Natural killer cell (primary cell): ENCODE measurements at places on chromosomes 3 and 15. TPM values are rescaled to one million over a fixed set of nuclear protein-coding genes. Genes with fewer than 3 reads are reported as not detected.

SCG5 gene
- not detected for total RNA-seq

- no peaks in the 10 kb centered on the region for H3K27me3 ChIP-seq
- H3K4me1 ChIP-seq, result no peaks in the 10 kb centered on the region
- DNase-seq, result no peak
- H3K36me3 ChIP-seq, result no peaks in the 10 kb centered on the region
- no peak overlapping the region for H3K4me3 ChIP-seq
Measured at GRCh38 chr3:105334138-105334882, 32.4 kb upstream of the ALCAM start.

GRCh38 chr15:37289109-37289765, 188.9 kb upstream of the MEIS2 start:
- DNase-seq, result no peak
- no peaks in the 10 kb centered on the region for H3K27me3 ChIP-seq
- no peaks in the 10 kb centered on the region for H3K36me3 ChIP-seq
- H3K27ac ChIP-seq, result no peak overlapping the region
- no peak overlapping the region for H3K4me3 ChIP-seq

DNA sequence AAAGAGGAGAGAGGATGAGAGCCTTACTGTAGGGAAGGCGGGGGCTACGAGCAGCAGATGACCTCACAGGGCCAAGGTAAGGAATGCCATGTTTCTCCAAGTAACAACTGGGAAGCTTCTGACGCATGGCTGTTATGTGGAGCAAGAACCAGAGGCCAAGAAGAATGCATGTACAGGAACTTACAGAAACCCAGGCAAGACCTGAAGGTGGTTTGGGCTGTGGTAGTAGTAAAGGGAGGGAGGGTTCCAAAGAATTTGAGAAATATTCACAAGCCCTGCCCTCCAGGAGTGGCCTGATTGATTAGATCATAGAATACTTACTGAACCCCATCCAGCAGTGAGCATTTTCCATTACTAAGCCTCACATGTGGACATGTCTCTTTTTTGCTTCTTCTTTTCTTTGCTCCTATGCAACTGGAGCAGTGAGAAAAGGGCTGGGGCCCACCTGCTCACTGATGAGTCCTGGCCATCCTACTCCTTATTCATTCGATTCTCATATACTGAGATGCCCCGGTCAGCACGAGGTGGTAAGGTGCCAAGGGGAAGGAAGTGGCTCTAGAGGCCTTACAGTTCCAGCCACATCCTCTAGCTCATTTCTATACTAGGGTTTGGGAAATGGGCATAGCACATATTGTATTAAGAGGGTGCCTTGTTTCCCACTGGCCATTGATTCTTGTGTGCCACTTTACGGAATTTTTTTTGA, 8.3 kb upstream of the SLC12A8 start:
- peaks cover 15% of the 10 kb centered on the region for H3K4me1 ChIP-seq
- H3K27me3 ChIP-seq, result no peaks in the 10 kb centered on the region
- no peak for DNase-seq
- no peak overlapping the region for H3K4me3 ChIP-seq
- H3K36me3 ChIP-seq, result peaks cover 3% of the 10 kb centered on the region

DNA sequence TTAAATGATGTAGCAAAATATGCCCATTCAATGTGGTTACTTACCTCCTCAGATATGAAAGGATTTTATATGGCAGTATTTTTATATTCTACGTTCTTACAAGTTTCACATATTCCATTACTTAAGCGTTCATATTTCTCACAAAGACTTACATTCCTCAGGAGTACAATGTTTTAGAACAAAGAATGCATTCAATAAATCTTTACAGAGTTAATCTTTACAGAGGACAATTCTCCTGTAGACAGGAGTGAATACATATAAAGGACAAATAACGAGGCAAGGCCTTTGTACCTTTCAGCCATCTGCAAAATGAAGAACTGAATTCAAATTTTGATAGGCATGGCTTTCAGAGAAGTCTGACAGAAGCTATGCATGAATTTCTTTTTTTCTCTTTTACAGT, 1.9 kb downstream of the ZNF80 start:
- H3K4me3 ChIP-seq, result no peak overlapping the region
- no peak for DNase-seq
- H3K4me1 ChIP-seq, result peaks cover 40% of the 10 kb centered on the region
- no peaks in the 10 kb centered on the region for H3K36me3 ChIP-seq

- H3K4me3 ChIP-seq, result no peak overlapping the region
- H3K27ac ChIP-seq, result no peak overlapping the region
- H3K27me3 ChIP-seq, result no peaks in the 10 kb centered on the region
- H3K36me3 ChIP-seq, result no peaks in the 10 kb centered on the region
Measured at GRCh38 chr15:93210995-93211394, 122.0 kb upstream of the RGMA start.

DNA sequence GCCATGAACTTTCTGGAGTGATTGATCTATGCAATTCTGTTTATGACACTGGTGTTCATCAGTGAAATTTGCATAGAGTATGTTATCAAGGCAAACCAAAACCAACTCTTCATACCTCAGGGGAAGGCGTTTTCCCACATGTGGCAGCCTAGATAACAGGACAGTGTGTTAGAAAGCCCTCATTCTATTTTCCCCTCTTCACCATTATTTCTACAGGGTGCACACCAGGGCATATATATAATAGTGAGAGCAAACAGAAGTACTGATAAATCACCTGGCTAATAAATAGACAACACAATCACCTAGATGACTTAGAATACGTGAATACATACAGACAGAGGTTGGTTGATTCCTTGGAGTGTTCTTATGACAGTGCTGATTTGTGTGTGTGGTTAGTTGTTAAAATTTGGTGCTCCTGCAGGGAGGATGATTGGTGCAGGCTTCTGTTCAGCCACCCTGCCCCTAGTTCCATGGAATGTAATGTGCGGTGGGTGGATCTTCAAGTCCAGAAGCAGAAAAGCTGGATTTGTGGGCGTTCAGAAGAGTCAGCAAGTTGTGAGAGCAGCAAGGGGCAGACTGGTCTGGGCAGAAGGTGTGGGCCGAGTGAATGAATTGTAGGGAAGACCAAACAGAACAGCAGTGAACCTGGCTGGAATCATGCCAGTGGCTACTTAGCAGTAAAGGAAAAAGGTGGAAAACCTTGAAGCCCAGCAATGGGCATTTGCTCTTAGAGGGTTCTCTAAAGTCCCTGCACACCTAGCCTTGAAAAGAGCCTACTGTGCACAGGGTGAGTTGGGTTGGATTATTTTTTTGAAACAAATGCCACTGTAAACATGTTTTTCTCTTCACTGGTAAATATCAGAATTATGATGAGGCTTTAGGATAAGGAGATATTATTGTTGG, 11.7 kb upstream of the RARRES1 start:
- no peak for DNase-seq
- H3K27me3 ChIP-seq, result no peaks in the 10 kb centered on the region
- H3K36me3 ChIP-seq, result no peaks in the 10 kb centered on the region
- H3K4me3 ChIP-seq, result no peak overlapping the region
- no peaks in the 10 kb centered on the region for H3K4me1 ChIP-seq
